ENCODE measurements at places on chromosomes 16 and 17.

- DNase-seq, result no peak
These were observed 1.8 kb downstream of the ZC3H7A start for GRCh38 chr16:11794996-11795886.

DNA sequence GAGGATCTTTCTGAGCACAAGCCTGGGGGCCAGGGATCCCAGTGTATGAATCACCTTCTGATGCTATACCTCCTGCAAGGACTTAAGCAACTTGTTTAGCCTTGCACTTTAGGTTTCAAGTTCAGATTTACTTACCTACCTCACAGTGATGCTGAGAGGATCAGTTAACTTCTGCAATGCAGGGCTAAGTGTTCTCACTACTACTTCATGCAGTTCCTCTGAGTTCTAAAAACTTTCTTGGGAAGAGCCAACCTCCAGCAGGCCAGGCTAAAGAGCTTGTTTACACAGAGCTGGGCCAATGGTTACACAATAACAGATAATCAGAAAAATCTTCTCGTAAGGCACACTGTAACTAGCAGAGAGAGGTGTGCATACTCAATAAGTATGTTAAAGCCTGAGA is 13.0 kb downstream of the VEZF1 start:
- DNase-seq, result no peak

GRCh38 chr16:23027386-23027785 is 121.9 kb downstream of the USP31 start:
- DNase-seq, result no peak

DNA sequence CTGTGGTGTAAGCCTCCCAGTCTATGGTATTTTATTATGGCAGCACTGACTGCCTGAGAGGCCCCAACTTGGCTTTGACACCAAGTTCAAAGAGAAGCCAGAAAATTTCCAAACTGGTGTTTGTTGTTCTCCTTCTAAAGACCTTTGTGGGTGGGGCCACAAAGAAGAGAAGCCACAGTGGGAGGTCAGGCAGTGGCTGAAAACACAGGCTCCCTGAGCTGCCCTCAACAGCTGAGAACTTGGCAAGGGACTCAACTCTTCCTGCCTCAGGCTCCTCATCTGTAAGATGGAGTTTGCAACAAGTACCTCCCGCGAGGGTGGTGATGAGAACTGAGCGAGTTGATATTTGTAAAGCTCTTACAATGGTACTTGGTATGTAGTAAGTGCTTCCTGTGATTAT is 18.2 kb downstream of the CES5A start:
- DNase-seq, result no peak

- DNase-seq, result no peak
These were observed 14.6 kb downstream of the COG4 start for GRCh38 chr16:70508752-70509151.

DNA sequence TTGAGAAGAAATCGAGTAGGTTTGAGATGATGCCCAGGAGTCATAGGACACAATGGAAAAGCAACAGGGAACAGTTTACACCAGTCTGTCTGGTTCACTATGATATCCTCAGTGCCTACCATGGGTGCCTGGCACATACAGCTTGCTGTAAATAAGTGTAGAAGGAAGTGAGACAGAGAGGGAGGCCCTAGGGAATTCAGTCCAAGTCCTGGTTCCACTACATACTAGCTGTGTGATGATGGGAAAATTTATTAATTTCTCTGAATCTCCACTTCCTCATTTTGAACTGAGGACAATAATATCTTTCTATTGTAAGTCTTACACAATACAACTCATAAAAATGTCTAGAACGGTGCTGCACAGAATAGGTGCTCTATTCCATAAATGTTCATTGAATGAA is 53.3 kb upstream of the LYRM9 start:
- no peak for DNase-seq

- no peak for DNase-seq
These were observed 51.9 kb downstream of the MARCHF10 start for GRCh38 chr17:62756198-62756597.

- no peak for DNase-seq
These were observed 35.4 kb downstream of the WNT3 start for GRCh38 chr17:46783031-46783593.

DNA sequence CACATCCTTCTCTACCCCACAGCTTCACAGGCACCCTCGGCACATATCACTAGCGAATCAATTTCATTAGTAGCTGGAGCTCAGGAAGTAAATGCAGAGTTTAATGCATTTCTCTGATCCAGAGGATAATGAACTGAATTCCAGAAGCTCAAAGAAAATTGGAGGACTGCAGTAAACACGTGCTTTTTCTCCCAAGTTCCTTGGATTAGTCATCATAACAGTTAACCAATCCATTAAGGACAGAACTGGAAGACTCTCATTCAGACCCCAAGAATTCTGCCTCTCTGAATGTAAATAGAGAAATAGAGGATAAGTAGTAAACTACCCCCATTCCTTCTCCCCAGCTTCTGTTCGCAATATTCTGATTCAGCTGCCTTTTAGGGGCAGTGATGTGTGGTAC is 40.7 kb downstream of the DUSP14 start:
- DNase-seq, result no peak

- no peak for DNase-seq
These were observed 8.0 kb upstream of the STX4 start for GRCh38 chr16:31025339-31025738.

GRCh38 chr16:51146256-51146924 is 4.7 kb downstream of the SALL1 start:
- no peak for DNase-seq

GRCh38 chr16:84893849-84894599 is 74.2 kb downstream of the CRISPLD2 start:
- DNase-seq, result no peak

DNA sequence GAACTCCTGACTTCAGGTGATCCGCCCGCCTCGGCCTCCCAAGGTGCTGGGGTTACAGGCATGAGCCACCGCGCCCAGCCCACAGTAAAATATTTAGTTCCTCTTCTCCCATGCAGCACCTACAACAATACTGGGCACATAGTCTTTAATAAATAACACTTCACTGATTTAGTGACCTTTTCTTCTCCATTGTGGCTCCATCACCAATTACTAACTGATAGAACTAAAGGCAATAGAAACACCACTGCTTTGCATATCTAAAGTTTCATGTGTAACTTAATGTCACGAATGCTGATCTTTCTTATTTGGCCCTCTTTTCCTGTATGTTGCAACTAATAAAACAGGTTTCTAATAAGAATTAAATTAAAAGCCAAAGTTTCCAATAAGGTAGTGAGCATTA is 38.9 kb downstream of the TRIM37 start:
- DNase-seq, result no peak

DNA sequence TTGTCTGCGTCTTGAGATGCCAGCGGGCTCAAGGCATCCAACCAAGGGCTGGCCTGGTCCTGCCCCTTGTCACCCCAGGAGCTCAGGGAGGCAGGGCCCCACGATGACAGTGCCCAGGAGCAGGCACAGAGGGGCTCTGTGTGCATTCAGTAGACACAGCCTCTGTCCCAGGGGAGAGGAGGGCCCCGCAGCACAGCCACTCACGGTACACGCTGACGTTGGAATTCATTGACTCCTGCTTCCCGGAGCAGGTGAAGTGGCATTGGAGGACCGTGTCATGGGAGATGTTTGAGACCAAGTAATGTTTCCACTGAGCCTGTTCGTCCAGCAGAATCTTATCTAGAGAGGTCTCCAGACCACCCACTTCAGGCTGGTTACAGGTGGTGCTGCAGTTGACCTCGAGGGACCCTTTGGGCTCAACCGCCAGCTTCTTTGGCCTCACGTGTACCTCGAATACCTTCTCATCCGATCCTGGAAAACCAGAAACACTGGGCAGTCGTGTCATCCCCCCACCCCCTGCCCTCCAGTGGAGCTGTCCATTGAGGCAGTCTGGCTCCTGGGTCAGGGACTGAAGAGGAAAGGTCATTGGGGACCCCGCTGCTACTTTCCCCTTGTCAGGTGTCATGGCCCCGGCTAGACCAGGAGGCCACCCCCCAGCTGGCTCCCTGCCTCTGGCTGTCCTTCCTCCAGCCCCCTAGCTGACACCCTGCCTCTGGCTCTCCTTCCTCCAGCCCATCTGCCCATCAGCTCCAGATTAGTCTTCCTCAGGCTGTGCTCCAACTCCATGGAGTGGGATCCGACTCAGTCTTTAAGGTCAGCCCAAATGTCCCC is 7.0 kb downstream of the PRR29 start:
- DNase-seq, result no peak

- DNase-seq, result no peak
These were observed 152.9 kb downstream of the RGS9 start for GRCh38 chr17:65290056-65290455.

DNA sequence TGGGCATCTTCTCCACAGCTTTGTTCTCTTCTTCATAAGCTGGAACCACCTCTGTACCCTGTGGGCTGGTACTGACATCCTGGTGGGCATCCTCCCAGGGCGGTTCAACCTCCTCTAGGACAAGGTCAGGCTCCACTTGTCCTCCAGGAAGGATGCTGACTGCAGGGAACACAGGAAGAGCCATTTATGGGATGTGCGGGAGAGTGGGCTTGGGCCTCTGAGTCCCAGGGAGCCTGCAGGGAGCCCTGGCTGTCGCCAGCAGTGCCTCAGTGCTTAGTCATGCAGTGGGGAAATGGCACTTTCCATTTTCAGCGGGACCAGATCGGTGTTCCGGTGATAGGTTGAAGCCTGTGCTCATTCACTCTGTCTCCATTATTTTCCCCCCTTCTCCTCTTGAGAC is 20.5 kb downstream of the CNGB1 start:
- DNase-seq, result no peak

GRCh38 chr17:75995385-75995925 is 5.2 kb upstream of the CDK3 start:
- no peak for DNase-seq

DNA sequence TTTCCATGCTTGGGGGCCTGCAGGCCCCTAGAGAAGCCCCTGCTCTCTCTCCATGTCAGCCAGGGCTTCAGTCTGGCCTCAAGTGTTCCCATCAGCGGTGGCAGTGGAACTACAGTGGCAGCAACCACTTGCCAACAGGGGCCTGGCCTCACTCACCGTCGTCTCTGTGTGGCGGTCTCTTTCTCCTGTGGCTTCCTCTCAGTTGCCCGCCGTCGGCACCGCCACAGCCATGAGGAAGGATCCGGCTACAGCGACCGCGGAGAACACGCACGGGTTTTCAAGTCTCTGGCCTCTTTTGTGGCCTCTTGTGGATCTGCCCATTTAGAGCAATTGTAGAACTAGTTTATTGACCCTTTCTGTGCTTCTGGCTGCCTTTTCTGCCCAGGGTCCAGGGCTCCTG is 8.5 kb downstream of the ARMC7 start:
- no peak for DNase-seq

- no peak for DNase-seq
These were observed 773 bp upstream of the PPM1D start for GRCh38 chr17:60599220-60599619.

DNA sequence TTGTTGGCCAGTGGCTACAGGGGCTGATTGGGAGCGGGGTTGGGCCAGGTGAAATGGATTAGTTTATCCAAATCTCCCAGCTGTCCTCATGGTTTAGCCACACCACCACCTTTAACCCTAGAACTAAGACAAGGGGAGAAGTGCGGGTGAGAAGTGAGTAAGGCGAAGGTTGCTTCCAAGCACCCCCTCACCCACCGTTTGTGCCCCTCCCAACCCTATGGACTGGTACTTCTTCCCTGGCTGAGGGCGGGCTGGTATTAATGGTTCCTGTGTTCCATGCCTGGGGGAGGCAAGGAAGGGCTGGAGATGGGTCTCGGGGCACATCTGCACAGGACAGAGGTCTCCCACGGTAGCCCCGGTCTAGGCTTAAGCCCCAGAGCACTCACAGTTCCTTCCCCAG is 25.1 kb downstream of the NT5M start:
- DNase-seq, result no peak

DNA sequence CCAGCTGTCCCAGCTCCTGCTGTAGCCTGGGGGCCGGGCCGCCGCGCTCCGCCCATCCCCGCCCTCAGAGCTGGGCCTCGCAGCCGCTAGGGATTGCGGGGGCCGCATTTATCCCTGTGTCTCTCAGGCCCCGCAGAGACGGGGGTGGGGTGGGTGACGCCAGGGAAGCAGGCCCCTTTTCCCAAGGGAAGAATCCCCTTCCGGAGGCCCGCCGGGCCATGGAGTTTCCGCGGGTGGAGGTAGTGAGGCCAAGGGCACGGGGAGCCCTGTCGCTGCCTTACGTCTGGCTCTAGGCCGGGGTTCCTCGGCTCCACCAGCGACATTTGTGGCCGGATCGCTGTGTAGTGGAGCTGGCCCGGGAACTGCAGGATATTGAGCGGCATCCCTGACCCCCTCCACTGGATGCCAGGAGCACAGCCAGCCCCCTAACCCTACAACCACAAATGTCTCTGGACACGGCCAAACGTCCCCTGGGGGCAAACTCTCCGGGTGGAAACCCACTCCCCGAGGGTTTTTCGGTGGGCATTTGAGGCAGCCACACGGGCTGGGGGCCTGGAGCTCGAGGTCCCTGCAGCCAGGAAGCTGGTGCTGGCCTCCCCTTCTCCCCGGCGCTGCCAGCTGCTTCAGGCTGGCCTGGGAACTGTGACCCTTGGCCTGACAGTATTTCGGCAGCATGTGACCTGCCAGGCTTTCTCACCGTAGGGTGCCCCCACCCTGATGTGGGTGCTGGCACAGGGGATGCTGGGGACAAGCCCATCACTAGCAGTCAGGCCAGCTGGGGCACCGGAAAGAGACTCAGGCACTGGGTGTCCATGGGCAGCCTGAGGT is 12.0 kb upstream of the CD300A start:
- DNase-seq, result peak; percentile 69

DNA sequence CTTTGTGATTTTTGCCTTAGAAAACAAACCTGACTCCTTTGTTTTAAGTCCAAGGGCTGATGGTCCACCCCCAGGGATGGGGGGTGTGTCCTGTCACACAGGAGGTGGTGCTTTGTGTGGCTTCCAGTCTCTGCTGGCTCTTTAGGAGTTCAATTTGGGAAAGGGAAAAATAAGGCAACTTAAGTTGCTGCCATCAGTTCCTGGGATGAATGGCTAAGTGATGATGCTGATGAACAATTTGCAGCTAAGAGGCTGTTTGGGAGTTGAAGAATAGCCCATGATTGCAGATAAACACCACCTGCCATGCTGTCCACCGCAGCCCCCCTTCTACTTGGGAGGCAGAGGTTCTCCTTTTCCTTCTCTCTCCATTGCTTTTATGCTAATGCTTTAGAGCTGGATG is 40.2 kb downstream of the ARL4D start:
- no peak for DNase-seq

DNA sequence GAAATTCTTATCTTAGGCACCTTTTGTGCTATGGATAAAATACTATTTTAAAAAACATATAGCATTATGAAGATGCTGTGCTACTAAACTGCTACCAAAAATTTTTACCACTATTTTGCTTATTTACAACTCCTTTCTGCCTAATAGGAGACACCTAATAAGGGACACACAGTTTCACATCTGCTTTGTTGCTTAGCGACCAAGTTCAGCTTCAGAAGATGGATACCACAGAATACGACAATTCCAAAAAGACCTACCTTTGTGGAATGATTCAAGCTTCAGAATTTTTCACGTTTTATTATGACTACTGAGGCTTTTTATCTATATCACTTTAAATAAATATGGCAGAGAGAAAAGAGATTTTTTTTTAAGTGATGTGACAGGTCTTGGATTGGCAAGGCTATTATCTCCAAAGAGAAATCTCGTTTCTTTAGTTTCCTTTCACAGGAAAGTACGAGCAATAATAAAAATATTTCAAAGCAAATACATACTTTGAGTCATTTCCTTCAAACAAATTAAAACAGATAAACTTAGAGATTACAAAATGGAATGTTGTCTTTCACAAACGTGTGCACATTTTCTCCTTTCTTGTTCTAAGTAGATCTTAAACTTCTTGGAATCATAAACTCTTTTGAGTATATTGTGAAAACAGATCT is 35.4 kb downstream of the SPAG9 start:
- no peak for DNase-seq
